GM12892 (cell line): ENCODE measurements at places on chromosomes 11 and 22.

GRCh38 chr11:62105667-62106191, 18.1 kb upstream of the INCENP start:
- no peak for DNase-seq

GRCh38 chr11:65468874-65469333, 29.9 kb upstream of the MALAT1 start:
- DNase-seq: peak; percentile 67

- DNase-seq: no peak
Measured at GRCh38 chr11:84740050-84740449, 887.1 kb downstream of the DLG2 start.

- no peak for DNase-seq
Measured at GRCh38 chr22:49310354-49310753, 517.3 kb downstream of the BRD1 start.

DNA sequence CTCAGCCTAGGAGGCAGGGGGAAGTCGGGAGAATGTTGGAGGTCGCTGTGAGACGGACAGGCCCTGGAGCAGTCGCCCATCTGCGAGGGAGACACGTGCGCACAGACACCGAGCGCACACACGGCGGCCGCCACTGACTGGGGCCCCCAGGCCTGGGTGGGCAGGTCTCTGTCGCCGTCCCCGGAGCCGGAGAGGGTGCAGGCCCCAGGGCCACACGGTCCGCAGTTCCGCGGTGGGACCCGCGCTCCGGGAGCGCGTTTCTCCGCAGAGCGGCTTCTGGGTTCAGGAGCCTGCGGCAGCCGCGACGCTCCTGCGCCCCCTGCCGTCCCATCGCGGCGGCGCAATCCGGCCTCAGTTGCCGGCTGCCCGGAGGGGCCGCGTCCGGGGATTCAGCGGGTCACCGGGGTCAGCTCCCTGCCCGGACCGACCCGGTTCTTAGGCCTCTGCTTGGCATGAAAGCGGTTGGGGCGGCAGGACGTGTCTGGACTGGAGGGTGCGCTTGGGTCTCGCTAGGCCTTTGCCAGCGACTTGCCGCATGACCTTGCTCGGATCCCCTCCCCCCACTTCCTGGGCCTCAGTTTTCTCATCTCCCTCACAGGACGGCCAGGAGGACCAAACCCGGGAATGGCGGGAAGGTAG, 31.2 kb downstream of the PDE2A start:
- peak; percentile 94 for DNase-seq

- no peak for DNase-seq
Measured at GRCh38 chr11:64716473-64717267, 6.3 kb downstream of the NRXN2 start.

GRCh38 chr11:116797816-116798215, 6.1 kb upstream of the APOA5 start:
- no peak for DNase-seq

GRCh38 chr22:35883031-35883620, 145.5 kb downstream of the RBFOX2 start:
- no peak for DNase-seq

- DNase-seq: peak; percentile 4
Measured at GRCh38 chr11:67489203-67489884, 6.5 kb downstream of the AIP start.

- DNase-seq: no peak
Measured at GRCh38 chr22:44371741-44372525, 59.2 kb upstream of the SHISAL1 start.

DNA sequence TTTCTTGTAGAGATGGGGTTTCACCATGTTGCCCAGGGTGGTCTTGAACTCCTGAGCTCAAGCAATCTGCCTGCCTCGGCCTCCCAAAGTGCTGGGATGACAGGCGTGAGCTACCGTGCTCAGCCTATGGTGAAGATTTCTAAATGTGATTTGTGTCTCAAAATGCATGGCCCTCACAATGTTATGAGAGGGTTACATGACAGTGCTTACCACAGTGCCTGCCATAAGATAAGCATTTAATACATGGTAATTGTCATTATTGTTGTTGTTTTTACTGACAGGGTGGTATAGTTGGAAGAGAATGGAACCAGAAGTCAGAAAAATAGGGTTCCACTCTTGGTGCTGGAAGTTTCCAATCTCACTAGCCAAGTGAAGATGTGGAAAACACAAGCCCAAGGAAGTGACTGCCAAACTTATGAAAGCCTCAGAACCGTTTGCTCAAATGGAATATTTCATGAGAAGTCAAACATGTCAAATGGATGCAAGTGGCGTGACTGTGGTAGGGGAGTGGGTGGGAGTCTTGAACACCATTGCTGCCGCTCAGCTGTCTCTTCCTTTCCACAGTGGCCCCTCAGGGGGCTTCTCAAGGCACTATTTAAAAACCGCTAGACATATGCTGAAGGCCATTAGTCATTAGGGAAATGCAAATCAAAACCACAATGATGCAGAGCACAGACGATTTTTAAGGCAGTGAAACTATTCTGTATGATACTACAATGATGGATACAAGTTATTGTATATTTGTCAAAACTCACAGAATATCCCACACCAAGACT, 29.1 kb upstream of the LMO2 start:
- peak; percentile 45 for DNase-seq

GRCh38 chr11:43316451-43316850, 4.7 kb downstream of the API5 start:
- no peak for DNase-seq

- DNase-seq: no peak
Measured at GRCh38 chr11:82639251-82639650, 94.4 kb downstream of the FAM181B start.

- no peak for DNase-seq
Measured at GRCh38 chr11:101126551-101127196, 2.9 kb downstream of the PGR start.

- no peak for DNase-seq
Measured at GRCh38 chr22:39980596-39980995, 14.2 kb upstream of the FAM83F start.

DNA sequence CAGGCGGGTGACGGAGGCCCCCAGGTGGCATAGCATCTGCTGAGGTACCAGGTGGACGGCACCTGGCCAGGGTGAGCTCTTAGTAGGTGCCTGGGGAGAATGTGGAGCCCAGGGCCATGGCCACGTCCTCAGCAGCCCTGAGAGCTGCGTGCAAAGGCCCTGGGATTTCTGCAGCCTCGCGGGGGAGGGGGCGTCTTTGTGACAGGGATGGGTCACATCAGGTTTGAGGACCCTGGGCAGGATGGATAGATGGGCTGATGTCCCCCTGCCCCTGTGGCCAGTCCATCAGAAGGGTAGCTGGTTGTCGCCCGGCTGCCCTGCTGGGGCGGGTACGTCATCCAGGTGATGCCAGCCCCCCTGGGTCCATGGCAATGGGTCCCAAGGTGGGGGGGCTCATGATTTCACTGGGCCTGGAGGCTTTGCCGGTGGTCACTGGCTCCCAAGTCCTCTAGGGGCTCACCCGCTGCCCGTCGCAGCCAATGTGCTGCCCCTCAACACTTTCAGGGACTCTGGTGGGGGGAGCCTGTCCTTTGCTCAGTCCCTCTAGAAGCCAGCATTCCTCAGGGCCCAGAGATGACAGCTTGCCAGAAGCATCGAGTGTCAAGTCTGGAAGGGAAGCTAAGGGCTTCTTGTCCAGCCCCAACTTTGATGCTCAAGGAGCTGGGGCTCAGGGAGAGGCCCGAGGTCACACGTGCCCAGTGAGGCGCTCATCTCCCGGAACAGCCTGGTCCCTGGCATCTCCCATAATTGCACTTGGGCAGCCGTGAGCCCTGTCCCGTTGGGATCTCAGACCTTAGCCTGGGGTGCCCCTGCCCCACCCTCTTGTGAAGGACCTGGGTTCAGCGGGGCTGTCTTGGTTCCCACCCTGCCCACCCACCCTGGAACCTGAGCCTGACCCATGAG, 777 bp downstream of the TBX10 start:
- no peak for DNase-seq

DNA sequence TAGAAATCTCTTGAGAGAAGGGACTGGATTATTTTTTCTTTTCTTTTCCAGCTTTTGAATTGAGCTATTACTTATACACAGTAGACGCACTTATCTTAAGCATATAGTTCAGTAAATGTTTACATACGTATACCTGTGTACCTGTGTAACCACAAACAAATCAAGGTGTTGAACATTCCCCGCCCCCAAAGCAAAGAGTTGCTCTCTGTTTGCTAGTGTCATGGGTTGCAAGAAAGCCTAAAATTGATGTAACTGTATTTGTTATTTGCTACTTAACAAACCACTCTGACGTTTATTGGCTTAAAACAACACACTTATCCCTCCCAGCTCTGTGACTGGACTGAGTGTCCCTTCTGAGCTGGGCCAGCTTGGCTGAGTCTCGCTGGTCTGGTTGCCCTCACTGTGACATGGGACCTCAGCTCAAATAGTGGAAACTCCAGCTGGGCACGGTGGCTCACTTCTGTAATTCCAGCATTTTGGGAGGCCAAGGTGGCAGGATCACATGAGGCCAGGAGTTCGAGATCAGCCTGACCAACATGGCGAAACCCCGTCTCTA, 25.4 kb upstream of the CABP2 start:
- DNase-seq: no peak

- DNase-seq: no peak
Measured at GRCh38 chr11:44424841-44425240, 114.9 kb upstream of the ALX4 start.

GRCh38 chr22:23473901-23474300, 106.2 kb downstream of the IGLL1 start:
- DNase-seq: no peak

DNA sequence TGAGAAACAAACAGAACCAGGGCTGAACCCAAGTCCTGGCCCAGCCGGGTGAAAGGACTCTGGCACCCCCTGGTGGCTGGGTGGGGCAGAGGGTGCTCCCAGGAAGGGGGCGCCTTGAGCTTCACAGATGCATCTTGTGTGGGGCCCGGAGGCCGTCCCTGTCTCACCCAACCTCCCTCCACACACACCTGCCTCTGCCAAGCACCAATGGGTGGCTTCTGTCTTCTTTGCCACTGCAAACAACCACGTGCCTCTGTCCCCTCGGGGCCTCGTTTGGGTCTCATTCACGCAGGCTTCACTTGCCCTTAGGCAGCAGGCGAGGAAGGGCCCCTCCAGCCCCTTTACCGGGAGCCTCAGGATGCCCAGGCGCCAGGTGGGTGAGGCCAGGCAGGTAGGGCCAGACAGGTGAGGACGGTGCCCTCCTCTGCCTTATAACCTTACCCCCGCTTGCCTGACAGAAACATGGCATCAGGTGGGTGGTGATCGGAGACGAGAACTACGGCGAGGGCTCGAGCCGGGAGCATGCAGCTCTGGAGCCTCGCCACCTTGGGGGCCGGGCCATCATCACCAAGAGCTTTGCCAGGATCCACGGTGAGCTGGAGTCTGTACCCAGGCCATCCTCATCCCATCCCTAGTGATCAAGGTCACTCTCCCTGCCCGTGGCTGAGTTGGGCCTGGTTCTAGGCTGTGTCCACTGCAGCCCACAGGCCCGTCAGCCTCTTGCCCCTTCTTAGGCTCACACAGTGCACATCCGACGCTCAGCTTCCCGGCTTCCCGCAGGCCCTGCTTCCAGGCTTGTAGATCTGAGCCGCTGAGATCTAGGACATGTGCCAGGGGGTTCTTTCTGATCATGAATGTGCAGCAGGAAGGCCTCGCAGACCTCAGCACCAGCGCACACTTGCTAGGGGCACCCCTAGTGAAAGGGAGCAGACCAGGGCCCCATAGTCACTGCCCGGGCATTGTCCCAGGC, 17.2 kb downstream of the POLR3H start:
- DNase-seq: peak; percentile 83

GRCh38 chr11:120401506-120401905, 65.3 kb downstream of the ARHGEF12 start:
- DNase-seq: no peak

- DNase-seq: no peak
Measured at GRCh38 chr22:26642465-26643417, 14.6 kb upstream of the MIAT start.

- no peak for DNase-seq
Measured at GRCh38 chr11:63945477-63946163, 6.8 kb downstream of the NAA40 start.

- DNase-seq: no peak
Measured at GRCh38 chr11:65650547-65651338, 12.0 kb downstream of the RELA start.

DNA sequence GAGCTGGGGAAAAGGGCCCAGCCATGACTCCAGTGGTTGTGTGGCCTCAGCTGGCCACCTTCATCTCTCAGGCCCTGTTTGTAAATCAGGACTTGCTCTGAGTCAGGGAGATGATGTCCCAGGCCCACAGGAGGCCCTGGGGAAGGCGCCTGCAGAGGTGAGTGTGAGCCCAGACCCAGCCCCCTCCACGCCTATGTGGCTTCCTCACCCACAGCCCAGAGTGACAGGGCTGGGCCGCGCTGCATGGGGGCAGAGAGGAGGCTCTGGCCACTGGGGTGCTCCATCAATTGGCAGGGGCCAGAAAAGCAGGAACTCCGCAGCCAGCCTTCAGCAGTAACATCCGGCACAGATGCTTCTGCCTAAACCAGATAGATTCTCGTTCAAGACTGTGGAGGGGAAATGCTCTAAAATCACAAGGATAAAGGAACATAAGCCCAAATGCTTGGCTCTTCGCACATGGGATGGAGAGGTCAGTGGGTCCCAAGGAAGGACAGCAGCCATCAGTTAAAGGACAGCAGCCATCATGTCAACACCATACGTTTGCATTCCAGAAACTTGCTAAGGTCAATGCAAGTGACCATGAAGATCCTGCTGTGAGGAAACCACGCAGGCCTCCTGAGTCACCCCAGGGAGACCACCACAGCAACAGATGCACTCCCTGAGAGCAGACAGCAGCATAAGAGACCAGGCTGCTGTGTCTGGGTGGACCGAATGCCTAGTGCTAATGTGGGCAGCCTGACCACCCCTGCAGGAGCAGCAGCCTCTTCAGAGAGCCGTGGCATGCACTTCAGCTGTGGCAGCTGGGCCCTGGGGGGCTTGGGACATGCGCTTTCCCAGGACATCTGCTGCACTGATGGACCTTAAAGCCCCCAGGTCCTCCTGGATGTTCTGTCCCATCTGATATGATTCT, 28.3 kb downstream of the OSBPL5 start:
- DNase-seq: no peak

GRCh38 chr11:64026575-64027205, 9.0 kb upstream of the FLRT1 start:
- DNase-seq: no peak

GRCh38 chr22:49209452-49210195, 618.0 kb downstream of the BRD1 start:
- DNase-seq: no peak

GRCh38 chr11:83540112-83540675, 254.0 kb upstream of the CCDC90B start:
- no peak for DNase-seq

GRCh38 chr11:30210357-30210756, 20.5 kb upstream of the FSHB start:
- no peak for DNase-seq
